ENCODE measurements at places on chromosomes 5 and 9. TPM values are rescaled to one million over a fixed set of nuclear protein-coding genes. Genes with fewer than 3 reads are reported as not detected.
A peak's percentile ranks its signal among the peaks of the same experiment; 100 is the strongest.

GRCh38 chr9:68966496-68966944, 47.4 kb downstream of the PRKACG start:
- DNase-seq, result no peak

GRCh38 chr5:181058786-181059296, 18.8 kb downstream of the BTNL9 start:
- no peak for DNase-seq

DNA sequence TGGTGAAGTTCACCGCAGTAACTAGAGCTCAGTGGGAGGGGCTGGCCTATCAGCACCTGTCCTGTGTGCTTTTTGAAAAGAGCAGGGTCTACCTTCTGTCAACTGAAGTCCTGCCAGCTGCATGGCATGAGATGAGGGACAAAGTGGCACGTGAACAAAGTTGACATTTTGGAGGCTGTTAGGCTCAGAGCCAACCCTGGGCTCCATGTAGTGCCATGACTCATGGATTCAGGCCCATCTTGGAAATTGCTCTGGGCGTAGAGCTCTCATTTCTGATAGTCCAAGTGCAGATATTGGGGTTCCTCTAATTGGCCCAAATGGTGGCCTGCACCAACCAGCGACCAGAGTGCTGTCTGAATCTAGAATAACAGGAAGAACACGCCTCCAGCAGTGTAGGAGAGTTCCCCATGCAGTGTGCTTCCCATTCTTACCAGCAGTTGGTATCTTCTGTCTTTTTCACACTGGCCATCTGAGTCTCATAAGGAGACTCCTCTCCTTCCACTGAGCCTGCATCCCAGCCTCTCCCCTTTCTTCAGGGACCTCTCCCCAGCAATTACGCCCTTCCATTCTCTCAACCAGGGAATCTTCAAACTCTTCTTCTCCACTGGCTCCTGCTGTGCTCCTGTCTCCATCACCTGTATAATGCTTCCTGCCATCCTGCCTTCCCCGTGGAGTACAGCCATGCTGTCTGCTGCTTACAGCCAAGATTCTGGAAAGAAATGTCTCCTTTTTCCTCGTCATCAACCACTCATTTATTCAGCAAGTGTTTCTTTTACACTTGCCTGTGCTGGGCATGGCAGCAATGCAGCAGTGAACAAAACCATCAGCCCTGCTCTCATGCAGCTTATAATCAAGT, 30.4 kb downstream of the IRF1 start:
- DNase-seq, result no peak

DNA sequence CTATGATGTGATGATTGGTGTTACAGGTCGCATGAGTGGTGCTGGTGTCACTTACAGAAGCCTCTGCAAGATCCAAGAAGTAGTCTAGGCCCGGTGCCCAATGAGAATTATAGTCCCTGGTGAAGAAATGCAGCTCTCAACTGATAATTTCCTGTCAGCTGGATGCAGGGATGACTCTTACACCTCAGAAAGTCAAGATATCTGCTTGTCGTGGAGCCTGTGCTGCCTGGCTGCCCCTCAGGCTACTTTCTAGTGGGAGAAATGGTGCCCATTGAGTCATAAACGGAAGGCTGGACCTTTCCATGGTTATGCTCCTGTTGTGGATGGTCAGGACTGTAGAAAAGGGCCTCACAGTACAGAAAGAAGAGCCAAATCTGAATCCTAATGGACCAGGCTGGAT, 46.8 kb upstream of the NXNL2 start:
- DNase-seq, result no peak

The SPINK4 gene
- not detected for total RNA-seq

DNA sequence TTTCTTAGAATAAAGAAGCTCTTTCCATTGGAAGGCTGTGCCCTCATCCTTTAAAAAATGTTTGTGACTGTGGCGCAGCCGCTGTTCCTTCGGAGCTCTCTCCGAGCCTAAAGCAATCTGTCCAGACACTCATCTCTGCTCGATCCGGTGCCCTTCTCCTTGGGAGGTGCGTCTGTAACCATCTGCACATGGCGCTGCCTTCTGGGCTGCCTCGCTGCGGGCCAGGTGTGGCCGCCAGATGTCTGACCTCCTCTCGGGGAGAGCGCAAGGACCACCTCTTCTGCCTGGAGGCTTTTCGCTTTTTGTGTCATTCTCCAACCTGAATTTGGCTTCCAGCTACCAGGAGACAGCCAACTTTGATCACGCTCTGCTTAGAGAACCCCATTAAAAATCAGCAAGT, 153.4 kb upstream of the PTCH1 start:
- no peak for DNase-seq

DNA sequence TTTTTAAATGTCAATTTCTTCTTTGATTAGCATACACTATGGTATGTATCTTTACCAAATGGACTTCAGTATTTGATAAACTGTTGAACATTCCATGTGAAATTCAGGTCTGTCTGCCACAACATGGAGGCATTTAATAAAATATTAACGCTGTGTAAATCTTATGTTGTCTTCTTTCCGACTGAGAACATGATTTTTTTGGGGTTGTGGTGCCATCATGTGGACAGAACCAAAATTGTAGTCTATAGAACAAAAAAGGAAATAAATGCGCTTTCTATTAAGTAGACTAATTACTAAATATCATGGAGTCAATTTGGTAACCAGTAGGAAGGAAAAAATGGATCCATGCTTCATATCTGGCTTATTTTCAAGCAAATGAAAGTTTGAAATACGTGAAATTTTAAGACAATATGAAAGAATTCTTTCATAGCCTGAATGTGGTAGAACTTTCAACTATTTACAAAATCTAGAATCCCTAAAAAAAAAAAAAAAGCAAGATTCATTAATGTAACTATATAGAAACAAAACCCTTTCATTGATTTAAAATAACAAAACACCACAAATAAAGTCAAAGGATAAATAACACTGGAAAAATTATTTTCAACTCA, 2.8 kb upstream of the PLK2 start:
- DNase-seq, result no peak

GRCh38 chr9:93587651-93588347, 11.4 kb downstream of the PHF2 start:
- DNase-seq, result no peak

- no peak for DNase-seq
Observed at GRCh38 chr5:138650196-138650595, 75.0 kb upstream of the HSPA9 start.

DNA sequence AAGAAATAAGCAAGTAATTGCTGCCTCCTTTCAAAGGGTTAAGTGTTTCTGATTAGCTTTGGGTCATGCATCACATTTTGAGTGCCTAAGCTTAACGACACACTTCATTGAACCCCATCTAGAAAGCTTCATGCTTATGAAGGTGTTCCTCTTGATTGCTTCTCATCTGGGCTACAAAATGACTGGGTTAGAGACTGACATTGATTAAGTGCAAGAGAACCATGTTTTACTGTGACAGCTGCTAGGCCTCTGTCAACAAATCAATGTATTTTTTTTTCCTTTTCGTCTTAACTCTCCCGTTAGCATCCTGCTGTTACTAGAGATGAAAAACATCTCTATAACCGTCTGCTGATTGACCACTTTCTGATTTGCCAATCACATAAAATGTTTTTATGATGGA, 725.0 kb downstream of the TLE1 start:
- DNase-seq, result no peak

DNA sequence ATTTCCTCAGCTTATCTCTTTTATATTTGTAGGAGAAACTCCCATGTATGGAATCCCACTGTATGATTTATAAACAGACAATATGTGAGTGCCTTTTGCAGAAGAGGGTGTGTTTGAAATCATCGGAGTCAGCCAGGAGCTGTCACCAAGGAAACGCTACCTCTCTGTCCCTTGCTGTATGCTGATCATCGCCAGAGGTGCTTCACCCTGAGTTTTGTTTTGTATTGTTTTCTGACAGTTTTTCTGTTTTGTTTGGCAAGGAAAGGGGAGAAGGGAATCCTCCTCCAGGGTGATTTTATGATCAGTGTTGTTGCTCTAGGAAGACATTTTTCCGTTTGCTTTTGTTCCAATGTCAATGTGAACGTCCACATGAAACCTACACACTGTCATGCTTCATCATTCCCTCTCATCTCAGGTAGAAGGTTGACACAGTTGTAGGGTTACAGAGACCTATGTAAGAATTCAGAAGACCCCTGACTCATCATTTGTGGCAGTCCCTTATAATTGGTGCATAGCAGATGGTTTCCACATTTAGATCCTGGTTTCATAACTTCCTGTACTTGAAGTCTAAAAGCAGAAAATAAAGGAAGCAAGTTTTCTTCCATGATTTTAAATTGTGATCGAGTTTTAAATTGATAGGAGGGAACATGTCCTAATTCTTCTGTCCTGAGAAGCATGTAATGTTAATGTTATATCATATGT, 18.0 kb upstream of the CTSL start:
- no peak for DNase-seq

GRCh38 chr5:163432544-163432943, 4.9 kb upstream of the CCNG1 start:
- DNase-seq, result no peak

DNA sequence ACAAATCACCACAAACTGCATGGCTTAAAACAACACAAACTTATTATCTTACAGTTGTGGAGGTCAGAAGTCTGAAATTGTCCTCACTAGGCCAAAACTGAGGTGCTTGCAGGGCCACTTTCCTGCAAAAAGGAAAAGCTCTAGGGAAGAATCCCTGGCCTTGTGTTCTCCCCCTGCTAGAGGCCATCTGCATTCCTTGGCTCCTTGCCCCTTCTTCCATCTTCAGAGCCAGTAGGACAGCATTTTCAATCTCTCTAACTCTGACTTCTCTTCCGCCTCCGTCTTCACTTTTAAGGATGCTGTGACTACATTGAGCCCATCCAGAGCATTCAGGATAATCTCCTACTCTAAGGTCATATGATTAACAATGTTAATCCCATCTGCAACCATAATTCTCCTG, 236.6 kb downstream of the CDK5RAP2 start:
- no peak for DNase-seq

DNA sequence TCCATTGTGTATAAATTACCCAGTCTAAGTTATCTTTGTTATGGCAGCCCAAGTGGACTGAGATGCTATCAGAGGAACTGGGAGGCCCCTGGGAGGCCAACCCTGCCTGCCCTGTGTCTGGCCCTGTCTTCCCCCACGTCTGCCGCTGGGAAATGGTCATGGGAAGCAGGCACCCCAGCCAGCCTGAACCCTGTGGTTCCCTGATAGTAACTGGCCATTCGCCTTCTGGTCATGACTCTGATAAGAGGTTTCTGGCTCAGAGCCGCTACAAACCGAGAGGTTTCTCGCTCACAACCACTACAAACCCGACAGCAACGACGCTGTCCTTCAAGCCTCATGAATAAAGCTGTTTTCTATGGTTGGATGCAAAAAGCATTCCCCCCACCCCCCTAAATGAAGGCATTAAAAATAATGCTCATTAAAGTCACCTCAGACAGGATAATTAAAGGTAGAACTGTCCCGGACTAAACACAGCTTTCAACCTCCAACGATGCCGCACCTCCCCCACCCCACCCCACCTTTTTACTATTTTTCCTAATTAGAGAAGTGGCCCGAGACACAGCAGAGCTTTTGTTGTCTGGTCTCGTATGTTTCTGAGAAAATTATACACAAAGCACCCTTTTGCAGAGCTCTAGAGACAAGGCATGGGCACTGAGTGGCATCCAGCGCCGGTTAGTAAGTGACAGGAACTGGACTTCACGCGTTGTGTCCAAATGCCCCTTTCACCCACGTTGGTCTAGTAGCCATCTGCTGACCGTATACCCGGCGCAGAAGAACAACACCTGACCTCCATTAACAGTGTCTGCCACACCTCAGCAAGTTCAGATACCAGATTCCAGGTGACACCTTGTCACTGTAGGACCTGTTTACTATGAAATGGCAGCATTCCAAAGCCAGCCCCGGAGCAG, 140.8 kb downstream of the COL23A1 start:
- no peak for DNase-seq

- DNase-seq, result no peak
Observed at GRCh38 chr9:127991757-127992274, 11.0 kb upstream of the EEIG1 start.

DNA sequence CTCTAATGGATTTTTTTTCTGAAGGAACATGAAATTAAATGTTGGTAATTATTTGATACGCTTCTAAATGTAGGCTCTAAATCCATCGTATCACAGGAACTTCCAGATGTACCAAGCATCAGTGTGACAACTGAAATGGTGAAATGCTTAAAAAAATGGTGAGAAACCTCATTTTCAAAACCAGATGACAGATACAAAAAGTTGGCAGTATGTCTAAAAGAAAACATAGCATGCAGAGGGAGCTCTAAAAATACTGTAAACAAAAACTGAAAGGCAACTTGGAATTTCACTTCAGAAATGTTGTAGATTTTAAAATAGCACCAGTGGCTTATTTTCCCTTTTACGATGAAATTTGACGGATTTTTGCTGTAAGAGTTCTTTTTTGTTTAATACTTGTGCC, 1043.6 kb upstream of the WWC1 start:
- DNase-seq, result no peak

The AHRR gene
- total RNA-seq, result 1.4 TPM

DNA sequence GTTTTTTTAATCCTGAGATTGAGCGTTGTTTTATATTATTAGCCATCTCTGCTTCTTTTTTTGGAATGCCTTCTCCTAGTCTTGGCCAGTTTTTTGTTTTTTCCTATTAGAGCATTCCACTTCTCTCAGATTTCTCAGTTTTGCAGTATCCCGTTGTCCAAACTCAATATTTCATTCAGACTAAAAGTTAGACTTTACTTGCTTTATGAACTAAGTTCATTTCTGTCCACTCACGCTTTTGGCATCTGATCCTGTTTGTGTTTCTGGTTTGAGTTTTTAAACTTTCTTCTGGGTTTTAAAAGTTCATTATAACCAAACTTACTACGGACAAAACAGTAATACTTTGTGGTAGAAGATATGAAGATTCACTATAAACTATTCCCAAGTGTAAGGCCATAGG, 288.3 kb upstream of the MPDZ start:
- DNase-seq, result no peak

GRCh38 chr9:99905833-99906402, 536 bp upstream of the STX17 start:
- no peak for DNase-seq

- no peak for DNase-seq
Observed at GRCh38 chr9:127273326-127273725, 8.8 kb downstream of the GARNL3 start.

The BARHL1 gene
- not detected for total RNA-seq

DNA sequence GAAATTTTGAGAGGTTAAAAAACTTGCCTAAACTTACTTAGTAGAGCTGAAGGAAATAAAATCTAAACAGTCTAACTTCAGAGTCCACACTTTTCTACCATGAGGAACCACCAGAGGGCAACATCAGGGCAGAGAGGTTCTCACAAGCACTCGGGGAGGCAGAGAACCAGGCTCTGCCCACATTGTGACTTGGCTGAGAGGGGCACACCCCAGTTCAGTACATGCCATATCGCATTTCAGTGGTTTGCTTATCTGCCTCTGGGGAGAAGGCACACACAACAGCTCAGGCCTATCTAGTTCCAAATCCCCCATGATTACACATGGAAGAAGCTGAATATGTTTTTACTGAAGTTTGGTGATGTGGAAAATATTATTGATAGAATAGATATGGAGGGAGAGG, 49.2 kb downstream of the EQTN start:
- peak; percentile 70 for DNase-seq

DNA sequence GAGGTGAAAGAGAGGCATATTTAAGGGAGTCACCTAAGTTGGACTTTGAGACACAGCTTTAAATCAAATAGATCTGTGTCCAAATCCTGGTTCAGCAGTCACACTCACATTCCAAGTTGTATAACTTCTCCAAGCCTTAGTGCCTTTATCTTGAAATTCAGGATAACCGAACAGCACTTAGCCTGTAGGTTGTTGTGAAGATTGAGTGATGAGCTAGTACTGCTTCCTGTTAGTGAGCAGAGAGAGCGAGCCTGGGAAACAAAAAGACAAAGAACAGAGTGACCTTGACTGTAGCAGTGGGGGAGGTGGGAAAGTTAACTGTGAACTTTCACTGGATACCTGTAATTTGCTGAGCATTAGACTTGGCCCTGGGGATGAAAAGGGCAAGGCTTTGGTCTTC, 22.4 kb downstream of the MAML1 start:
- no peak for DNase-seq

Data from upper lobe of left lung (tissue), 6 donors.